ENCODE measurements at places on chromosomes 1 and 21. TPM values are rescaled to one million over a fixed set of nuclear protein-coding genes. Genes with fewer than 3 reads are reported as not detected.

DNA sequence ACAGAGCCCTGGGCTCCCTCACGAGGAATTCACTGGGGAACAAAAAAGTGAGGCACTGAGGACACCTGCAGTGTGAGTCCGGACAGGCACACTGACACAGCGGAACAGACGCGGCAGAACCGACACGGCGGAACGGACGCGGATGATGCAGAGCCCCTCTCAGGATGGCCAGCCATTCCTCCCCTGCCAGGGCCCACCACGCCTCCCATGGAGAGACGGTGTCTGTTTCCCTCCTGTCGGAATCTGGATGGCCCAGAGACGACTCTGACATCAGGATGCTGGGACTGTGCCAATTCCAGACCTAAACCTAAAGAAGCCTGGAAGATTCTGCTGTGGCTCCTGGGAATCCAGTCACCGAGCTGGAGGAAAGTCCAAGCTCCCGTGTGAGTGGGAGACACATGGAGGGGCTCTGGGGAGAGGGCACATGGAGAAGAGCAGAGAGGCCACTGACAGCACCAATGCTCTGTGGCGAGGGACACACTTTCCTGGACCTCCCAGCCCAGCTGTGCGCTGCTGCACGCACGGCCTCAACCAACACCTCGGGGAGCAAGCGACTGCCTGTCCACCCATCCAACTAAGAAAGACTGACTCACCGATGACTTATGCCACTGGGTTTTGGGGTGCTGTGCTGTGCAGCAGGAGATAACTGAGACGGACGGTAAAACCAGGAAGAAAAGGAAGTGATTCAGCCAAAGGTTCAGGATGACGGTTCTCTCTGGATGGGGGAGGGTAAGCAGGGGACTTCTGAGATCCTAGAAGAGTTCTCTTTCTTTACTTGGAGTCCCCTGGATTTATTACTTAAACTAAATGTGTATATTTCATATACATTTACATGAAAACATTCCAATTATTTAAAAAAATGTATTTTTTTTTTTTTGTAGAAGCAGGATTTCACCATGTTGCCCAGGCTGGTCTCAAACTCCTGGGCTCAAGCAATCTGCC is 23.3 kb downstream of the ZBTB17 start:
- DNase-seq = peak; percentile 59

DNA sequence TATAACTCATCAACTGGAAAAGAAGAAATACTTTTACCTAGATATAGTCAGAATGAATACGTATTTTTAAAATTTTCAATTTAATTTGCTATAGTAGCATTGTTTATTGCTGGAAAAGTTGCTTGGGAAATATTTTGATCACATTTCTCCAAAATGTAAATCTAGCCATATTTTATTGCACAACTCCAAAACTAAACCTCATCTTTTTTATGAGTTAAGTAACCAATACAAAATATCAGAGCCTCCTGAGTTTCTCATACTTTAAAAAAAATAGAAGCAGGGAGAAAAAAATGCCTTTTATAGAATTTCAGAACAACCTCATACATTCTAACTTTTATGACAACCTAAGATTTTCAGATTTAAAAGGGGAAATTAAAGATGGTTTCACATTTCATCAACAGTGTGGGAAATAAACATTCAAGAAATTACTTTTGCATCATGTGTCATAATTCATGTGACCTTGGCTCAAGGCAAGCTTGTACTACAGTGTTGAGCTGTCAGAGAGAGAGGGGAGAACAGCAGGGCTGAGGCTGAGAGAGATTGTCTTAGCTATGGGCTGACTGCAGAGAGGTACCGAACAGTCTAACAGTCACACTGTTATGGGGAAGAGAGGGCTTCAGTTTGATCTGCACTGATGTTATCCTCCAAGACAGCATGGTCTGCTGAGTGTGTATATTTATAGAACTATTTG is 519.0 kb downstream of the LTN1 start:
- DNase-seq = no peak

DNA sequence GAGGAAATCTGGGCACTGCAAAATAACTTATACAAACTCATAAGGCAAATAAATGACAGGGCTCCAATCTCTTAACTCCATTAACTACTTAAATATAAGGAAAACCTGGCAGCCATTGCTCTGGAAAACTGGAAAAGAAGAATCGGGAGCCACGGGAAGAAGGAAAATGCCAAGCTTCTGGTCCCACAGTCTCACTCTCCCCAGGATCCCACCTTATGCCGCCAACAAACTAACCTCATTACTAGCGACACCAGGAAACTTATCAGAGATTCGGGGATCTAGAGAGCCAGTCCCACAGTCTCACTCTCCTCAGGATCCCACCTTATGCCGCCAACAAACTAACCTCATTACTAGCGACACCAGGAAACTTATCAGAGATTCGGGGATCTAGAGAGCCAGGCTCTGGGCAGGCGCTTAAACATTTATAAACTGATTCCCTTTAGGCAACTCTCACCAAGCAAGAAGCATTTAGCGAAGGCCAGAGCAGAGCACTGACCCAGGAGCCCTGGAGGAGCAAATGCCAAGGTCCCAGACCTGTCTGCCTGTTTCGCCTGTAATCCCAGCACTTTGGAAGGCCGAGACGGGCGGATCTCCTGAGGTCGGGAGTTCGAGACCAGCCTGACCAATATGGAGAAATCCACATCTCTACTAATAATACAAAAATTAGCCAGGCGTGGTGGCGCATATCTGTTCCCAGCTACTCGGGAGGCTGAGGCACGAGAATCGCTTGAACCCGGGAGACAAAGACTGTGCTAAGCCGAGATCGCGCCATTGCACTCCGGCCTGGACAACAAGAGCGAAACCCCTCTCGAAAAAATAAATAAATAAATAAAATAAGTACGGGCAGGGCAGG is 720 bp downstream of the PSMB2 start:
- peak; percentile 32 for DNase-seq

DNA sequence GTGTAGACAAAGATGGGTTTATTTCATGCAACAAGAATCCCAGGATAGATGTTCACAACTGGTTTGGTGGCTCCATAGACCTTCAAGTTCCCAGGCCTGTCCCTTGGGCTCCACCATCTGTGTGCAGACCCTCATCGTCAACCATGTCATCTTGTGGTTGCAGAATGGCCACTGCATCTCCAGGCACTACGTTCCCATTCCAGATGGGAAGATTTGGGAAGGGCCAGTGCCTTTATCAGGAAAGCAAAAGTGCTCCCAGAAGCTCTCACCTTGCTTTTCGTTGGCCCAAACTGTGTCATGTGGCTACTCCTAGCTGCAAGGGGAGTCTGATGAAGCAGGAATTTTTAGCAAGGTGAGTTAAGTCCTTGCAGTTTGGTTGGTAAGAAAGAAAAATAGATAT is 12.8 kb downstream of the TMCC2 start:
- DNase-seq = no peak

RRP1B gene
- 20.0 TPM for total RNA-seq

- DNase-seq = no peak
These were observed 411.0 kb upstream of the ESRRG start for GRCh38 chr1:217133958-217134856.

- DNase-seq = no peak
These were observed 50.3 kb downstream of the MYSM1 start for GRCh38 chr1:58649555-58649954.

LCE1B gene
- total RNA-seq = not detected

DNA sequence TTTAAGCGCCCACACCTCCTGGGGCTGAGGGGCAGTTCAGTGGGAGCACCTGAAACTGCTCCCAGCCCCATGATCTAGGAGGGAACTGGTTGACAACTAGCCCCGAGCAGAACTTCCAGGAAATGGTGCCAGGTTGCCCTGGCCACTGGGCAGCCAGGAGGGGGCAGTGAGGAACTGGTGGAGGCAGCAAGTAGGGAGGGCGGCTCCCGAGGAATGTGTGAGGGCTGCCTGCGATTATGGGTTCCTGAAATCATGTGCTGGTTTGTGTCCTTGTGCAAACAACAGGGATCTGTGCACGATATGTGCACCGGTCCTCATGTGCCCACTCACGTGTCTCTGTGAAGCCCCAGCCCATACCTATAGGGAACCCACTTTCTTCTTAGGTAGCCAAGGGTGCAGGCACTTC is 9.9 kb downstream of the GPR3 start:
- DNase-seq = peak; percentile 59

DNA sequence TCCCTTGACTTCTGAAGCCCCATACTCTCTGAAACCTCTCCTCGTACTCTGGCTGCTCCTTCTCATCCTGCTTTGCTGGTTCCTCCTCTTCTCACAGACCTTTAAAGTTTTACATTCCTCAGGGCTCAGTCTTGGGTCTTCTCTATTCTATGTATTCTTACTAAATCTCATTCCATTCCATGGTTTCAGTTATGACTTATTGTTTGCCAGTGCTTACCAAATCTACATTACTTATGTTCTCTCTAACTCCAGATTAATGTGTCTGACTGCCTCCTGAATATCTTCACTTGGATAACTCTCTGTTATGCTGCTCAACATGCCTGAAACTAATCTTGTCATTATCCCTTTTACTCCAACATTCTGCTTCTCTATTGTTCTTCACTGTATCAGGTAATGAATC is 5.4 kb upstream of the SLC35D1 start:
- no peak for DNase-seq

KANK4 gene
- not detected for total RNA-seq

DNA sequence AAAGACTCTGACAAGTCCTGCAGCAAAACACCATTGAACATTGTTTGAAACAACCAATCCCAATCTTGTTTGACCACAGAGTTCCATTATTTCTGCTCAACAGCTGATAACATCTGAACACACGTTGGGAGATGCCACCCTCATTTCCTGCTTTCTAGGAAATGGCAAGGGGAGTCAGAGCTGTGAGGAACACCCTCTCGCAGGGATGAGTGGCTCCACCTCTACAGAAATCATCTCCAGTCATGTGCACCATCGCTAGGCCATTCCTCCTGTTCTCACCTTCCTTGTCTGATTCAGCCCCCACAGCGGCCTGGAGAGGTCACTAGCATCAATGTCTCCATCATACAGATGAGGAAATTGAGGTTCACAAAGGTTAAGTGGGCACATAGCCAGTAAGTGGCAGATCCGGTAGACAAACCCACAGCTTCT is 22.4 kb upstream of the RUNX3 start:
- DNase-seq = no peak

DNA sequence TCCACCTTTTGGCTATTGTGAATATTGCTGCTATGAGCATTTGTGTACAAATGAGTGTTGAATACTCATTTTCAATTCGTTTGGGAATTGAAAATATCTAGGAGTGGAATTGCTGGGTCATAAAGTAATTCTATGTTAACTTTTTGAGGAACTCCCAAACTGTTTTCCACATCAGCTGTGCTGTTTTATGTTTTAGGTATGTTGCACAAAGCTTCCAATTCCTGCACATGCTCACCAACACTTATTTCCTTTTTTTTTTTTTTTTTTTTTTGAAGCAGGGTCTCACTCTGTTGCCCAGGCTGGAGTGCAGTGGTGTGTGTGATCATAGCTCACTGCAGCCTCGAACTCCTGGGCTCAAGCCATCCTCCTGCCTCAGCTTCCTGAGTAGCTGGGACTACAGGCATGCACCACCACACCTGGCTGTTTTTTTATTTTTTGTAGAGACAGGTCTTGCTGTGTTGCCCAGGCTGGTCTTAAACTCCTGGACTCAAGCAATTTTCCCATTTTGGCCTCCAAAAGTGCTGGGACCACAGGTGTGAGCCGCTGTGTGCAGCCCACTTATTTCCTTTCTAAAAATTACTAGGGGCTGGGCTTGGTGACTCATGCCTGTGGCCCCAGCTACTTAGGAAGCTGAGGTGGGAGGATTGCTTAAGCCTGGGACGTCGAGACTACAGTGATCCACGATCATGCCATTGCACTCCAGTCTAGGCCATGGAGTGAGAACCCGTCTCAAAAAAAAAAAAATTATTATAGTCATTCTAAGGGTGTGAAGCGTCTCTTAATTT is 33.4 kb downstream of the TMCC2 start:
- DNase-seq = no peak

- no peak for DNase-seq
These were observed 11.6 kb upstream of the TTC39A start for GRCh38 chr1:51341876-51342496.

DNA sequence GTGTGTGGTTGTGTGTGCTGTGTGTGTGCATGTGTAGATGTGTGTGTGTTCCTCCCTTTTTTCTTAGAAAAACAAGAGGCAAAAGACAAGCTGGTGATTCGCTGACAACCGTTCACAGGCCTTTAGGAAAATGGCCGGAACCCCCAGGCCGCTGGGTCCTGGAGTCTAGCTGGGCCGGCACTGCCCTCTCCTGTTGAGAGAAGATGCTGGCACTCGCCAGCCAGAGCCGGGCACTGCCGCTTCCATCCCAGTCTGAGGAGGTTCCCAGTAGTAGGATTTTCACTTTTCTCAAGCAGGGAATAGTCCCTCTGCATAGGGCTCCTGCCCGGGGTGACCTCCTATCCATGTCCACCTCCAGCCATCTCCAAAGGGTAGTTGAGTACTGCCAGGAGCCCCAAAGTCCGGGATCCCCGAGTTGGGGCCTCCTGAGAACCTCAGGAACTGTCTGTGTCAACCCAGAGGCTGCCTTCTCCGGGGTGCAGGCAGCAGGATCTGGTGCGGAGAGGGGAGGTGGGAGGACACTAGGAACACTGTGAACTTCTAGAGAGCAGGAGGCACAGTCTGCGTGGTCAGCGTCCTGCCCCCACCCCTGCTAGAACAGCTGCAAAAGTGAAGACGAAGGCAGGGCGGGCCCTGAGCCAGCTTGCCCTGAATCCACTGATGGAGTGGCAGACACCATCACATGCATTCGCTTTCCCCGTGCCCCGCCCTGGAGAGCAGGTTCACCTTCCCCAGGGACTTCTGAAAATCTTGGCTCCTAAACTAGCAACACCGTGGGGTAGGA is 44.1 kb upstream of the ARHGEF16 start:
- DNase-seq = peak; percentile 62

DNA sequence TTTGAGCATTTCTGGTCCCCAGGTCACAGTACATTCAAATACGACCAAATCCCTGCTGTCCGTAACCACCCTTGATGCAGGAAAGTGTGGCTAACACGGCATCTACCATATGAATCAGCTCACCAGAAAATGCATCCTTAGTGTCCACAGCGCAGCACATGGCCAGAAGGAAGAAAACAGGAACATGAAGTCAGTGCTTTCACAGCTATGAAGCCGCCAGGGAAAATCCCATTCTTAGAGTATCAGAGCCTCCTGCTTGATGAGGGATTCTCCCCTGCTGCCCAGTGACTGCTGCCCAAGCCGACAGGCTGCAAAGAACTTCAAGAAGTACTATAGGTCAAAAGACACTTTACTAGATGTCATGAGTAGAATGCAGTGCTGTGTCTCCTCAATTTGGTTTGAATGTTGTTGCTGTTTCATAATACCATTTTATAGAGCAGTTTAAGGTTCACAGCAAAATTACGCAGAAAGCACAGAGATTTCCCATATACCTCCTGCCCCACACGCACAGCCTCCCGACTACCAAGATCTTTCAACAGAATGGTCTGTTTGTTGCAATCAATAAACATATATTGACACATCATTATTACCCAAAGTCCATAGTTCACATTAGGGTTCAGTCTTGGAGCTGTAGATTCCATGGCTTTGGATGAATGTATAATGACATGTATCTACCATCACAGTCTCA is 14.5 kb downstream of the TIAM1 start:
- no peak for DNase-seq

PRAMEF4 gene
- not detected for total RNA-seq
